ENCODE measurements at places on chromosomes 13 and 19.

DNA sequence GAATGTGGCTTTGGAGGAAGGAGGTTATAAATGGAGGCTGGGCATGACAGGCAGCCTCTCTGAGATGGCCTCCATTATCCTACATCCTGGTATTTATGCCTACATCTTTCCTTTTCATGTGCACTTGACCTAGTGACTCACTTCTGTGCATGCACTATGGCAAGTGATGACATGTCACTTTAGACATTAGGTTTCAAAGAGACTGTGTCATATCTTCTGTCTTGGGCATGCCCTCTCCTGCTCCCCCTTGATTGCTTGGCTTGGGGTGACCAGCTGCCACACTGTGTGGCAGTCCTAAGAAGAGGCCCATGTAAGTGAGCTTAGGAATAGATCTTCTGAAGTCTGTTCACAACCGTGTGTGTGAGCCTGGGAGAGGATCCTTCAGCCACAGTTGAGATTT lies 472.8 kb downstream of the FGF9 start:
- DNase-seq: no peak

- no peak for DNase-seq
Measured at GRCh38 chr13:107753291-107753690, 462.0 kb downstream of the LIG4 start.

- DNase-seq: no peak
Measured at GRCh38 chr19:55473225-55474012, 3.0 kb upstream of the ZNF628 start.

- DNase-seq: no peak
Measured at GRCh38 chr13:28047757-28048388, 52.5 kb downstream of the FLT3 start.

DNA sequence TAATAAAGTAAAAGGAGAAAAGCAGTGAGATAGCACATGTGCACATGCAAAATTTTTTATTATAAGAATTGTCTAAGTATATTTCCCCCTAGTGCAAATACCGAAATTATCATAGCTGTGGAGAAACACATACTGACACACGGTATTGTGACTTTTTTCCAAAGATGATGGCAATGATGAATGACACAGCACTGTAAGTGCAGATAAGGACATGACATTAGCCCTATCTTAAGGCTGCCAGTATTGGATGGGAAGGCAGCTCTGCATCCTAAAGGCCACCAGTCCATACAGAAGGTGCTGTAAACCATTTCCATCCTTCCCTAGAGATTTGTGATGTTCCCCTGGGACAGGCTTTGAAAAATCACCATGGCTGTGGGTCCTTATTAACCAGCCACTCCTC lies 11.5 kb upstream of the MICU2 start:
- DNase-seq: no peak

DNA sequence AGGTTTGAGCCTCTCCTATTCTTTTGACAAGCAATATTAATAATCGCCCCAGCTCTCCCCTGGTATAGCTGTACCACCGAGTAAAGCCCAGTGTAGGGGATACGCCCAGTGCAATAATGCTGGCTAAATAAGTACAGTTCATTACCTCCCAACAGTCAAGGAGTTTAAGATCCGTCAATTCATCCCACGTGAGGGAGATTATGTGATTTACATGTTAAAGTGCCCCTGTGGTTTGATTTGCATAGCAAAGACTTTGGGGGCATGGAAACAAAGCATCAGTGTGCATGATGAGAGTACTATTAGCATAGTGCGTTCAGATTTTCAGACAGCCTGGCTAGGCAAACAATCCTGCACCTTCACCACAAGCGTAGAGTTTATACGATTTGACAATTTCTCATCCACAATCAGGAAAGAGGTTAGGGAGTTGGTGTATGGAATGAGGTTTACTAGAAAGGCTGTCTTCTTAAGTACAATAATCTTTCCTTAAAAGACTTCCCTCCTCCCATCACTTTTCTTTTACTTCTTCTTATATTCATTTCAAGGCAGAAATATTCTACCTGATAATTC lies 754.0 kb downstream of the DIAPH3 start:
- DNase-seq: no peak

- no peak for DNase-seq
Measured at GRCh38 chr19:34236035-34236987, 18.0 kb upstream of the GARRE1 start.

DNA sequence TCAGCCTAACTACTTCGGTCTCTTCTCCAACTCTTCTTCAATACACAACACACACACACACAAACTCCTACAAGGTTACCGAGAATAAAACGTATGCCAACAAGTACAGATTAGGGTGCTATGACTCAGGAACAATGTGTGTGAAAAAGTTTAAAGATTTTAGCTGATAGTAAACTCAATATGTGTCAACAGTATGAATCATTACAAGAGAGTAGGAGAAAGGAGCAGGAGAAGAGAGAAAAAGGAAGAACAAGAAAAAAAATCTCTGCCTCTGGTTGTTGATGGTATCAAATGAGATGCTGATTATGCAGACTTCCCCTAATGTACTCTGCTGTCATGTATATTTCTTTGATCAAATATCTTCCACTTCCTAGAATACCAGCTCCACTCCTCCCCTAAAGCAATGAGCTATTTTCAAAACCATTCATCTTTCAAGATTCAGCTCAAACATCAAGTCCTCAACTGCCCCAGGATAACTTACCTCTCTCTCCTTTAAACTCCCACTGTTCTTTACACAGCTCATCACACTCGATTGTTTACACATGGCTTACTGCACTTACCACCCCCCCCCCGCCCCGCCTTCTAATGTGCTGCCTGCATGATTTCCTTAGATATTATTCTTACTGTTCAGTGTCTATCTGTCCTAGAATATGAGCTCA lies 95.6 kb downstream of the FAM216B start:
- DNase-seq: no peak

DNA sequence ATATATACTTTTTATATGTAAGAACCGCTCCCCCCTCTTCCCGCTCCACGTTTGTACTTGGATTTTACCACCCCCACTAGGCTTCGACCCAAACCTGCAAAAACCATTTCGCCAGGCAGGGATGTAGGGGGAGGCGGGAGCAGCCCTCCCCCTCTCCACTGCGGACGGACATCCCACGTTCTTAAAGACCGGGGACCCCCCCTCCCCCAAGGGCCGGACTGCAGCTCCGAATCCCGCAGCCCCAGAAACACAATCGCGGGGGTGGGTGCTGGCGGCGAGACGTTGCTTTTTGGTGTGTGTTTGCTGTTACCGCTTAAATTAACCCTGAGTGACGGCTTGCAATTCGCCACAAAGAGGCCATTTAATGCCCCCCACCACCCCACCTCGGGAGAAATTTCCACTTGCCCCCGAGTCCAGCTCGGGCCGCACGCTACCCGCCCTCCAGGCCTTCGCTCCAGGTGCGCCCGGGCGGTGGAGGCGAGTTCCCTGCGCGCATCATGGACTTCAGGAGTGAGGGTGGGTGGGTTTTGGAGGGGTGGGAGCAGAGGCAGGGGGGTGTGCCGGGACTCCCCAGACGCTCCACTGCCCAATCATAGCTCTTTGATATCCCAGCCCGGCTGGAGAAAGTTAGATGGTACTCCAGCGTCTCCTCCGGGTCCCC lies 15.8 kb downstream of the NFIX start:
- DNase-seq: no peak

DNA sequence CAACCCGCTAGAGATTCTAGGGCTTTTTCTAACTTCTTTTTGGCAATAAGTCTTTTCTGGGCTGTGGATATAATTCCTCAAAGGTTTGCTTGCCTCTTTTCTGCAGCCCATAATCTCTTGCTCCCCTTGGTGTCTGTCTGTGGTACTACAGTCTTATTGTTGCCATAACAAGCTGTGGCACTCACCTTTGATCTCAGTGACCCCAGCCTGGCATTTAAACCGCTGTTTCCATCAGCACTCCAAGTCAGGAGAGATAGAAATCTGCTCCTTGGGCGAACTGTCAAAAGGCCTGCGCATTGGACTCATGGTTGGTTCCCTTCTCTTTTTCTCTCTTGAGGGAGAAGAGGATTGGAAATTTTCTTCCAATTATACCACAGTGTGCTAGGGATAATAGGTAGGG lies 14.5 kb upstream of the MPHOSPH8 start:
- DNase-seq: no peak

GRCh38 chr13:70604448-70604847 lies 496.2 kb upstream of the KLHL1 start:
- no peak for DNase-seq

- DNase-seq: no peak
Measured at GRCh38 chr13:34857558-34858325, 84.3 kb upstream of the NBEA start.

- DNase-seq: no peak
Measured at GRCh38 chr13:49629196-49629938, 1.1 kb downstream of the ARL11 start.

GRCh38 chr19:43420954-43421353 lies 6.3 kb downstream of the TEX101 start:
- DNase-seq: no peak

DNA sequence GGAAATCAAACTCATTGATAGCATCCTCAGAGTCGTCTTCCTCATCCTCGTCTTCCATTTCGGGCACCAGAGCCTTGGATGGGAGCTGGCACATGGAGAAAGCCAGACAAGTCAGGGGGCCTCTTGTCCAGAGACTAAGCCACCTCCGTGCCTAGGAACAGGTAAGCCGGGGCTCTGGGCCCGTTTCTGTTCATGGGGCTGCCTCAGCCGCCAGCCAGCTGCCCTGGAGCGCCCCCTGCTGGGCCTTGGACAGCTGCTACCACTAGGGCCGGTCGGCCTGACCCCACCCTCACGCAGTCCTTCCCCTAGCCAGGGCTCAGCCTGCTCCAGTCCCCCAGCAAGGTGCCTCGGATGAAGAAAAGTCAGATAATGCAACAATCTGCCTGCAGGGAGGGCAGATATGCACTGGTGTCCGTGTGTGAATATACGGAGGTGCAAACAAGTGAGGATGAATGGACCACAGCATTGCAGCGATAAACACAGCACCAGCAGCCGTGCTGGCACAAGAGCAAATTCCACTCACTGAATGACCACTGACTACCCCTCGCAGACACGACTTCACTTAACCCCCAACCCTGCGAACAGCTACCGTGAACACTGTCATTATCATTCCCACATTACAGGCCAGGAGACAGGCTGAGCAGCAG lies 11.9 kb upstream of the PRKD2 start:
- peak; percentile 69 for DNase-seq

- DNase-seq: no peak
Measured at GRCh38 chr13:73521290-73521624, 462.5 kb downstream of the KLF5 start.

GRCh38 chr13:52617070-52618060 lies 24.9 kb upstream of the HNRNPA1L2 start:
- peak; percentile 82 for DNase-seq

- DNase-seq: peak; percentile 81
Measured at GRCh38 chr19:18291590-18292461, 10.4 kb upstream of the JUND start.

Data from stimulated activated naive CD4-positive, alpha-beta T cell treated with Interleukin-2 at 50 U/mL for 16 hours (primary cell).